ENCODE measurements at places on chromosomes 4 and X.

DNA sequence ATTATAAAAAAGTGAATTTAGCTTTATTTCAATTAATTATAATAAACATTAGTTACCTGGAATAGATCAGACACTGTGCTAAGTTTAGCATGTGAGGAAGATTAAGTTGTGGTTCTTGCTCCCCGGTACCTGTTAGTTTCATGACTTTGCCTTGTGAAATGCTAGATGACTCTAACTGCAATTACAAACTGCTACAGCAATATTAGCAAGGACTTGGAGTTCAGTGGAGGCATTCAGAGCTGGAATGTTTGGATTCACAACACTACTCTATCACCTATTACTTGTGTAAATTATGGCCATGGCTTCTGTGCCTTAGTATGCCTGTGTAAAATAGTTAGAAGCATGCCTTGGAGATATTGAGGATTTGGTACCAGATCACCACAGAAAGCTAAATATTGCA lies 21.4 kb upstream of the ANXA10 start:
- no peak for DNase-seq

DNA sequence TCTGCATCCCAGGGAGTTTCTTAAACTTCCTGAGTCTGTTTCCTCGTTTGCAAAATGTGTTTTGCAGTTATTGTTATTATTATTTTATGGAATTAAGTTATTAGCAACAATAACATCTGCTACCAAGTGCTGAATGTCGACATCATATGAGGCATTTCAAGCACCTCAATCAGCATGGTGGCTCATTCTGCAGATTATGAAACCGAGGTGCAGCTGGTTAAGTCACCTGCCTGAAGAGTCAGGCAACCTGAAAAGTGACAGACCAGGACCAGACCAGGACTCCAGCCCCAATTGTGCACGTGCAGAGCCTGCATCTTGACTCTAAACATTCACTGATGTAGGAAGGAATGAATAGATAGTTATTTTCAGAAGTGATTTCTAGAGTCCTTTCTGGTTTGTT lies 99.8 kb downstream of the AFAP1 start:
- DNase-seq = no peak

DNA sequence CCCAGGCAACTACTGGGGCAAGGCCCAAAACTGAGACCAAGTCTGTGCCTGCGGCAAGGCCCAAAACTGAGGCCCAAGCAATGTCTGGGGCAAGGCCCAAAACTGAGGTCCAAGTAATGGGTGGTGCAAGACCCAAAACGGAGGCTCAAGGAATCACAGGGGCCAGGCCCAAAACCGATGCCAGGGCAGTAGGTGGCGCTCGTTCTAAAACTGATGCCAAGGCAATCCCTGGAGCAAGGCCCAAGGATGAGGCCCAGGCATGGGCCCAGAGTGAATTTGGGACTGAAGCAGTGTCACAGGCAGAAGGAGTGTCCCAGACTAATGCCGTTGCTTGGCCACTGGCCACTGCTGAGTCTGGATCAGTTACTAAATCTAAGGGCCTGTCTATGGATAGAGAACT lies 2.7 kb downstream of the GPRASP2 start:
- DNase-seq = no peak

DNA sequence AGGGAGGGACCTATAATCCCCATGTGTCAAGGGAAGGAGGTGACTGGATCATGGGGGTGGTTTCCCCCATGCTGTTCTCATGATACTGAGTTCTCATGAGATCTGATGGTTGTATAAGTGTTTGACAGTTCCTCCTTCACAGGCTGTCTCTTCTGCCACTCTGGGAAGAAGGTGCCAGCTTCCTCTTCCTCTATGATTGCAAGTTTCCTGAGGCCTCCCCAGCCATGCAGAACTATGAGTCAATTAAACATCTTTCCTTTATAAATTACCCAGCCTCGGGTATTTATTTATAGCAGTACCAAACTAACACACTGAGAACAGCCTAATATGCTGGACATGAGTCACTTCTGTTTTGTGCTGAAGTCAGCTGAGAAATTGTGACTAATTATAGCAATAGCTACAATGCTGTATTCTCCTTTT lies 656.9 kb upstream of the CPEB2 start:
- no peak for DNase-seq

- DNase-seq = no peak
Measured at GRCh38 chr4:10013722-10014121, 7.6 kb downstream of the SLC2A9 start.

GRCh38 chr4:77854431-77855111 lies 8.1 kb upstream of the MRPL1 start:
- no peak for DNase-seq

GRCh38 chr4:45765521-45765920 lies 358.3 kb downstream of the GABRG1 start:
- DNase-seq = no peak

DNA sequence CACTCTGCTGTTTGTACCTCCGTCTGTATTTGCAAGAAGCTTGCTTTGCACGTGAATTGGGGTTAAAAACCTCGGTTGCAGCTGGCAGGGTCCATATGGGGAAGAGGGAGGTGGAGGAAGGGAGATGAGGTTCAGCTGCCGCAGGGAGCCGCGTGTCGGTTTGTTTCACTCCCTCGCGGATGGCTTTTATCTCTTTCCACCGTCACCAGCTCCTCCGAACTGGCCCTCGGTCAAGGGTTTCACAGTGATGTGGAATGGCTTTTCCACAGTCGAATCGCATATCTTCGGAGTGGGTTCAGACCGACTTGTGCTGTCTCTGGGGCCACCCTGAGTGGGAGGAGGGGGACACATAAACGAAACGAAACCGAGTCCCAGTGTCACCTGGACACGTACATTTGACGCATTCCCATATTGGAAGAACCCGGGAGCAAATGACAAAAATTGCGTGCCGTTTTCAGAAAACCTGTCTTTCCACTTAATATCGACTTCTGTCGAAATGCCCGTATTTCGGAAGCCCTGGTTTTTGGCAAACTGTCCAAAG lies 929 bp downstream of the ZBTB33 start:
- no peak for DNase-seq

GRCh38 chrX:7074148-7074907 lies 73.2 kb upstream of the STS start:
- DNase-seq = no peak

Data from activated T-helper 1 cell treated with anti-CD3 and anti-CD28 coated beads, Interleukin-2, amount 50 U/mL, for 16 hours (primary cell).